ENCODE measurements at places on chromosomes 13 and 19. TPM values are rescaled to one million over a fixed set of nuclear protein-coding genes. Genes with fewer than 3 reads are reported as not detected.

GRCh38 chr19:1038978-1039645 lies 795 bp upstream of the ABCA7 start:
- H3K4me1 ChIP-seq = peaks cover 10% of the 10 kb centered on the region
- peaks cover 52% of the 10 kb centered on the region for H3K36me3 ChIP-seq
- H3K27ac ChIP-seq = peak overlapping the region; percentile 67

DNA sequence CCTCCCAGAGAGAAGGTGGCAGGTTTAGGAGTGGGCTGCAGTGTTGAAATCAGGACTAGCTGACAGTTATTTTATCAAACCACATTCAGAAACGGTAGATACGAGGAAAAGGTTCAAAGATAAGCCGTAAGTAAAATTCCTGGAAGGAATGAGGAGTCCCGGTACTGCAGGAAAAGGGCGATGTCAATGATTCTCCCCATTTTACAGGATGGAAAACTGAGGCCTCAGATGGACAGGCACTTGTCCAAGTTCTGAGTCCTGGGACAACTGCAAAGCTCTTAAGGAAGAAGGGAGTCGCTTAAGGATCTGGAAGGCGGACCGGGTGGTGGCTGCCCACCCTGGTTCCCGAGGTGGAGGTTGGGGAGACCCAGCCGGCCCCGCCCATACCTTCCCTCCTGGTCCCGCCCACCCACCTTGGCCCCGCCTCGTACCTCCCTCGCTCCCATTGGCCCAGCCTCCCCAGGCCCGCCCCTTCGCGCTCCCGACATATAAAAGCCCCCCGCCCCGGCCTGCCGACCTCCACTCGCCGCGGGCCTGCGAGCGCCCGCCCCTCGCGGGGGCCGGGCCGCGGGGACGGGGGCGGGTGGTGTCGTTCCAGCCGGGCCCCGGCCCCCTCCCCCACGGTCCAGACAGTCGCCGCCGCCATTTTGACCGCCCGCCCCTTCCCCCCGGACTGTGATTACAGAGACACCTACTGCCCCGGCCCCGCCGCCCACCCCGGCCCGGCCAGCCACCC lies 603 bp downstream of the RFX1 start:
- H3K36me3 ChIP-seq = peaks cover 19% of the 10 kb centered on the region
- peak overlapping the region; percentile 90 for H3K4me3 ChIP-seq

DNA sequence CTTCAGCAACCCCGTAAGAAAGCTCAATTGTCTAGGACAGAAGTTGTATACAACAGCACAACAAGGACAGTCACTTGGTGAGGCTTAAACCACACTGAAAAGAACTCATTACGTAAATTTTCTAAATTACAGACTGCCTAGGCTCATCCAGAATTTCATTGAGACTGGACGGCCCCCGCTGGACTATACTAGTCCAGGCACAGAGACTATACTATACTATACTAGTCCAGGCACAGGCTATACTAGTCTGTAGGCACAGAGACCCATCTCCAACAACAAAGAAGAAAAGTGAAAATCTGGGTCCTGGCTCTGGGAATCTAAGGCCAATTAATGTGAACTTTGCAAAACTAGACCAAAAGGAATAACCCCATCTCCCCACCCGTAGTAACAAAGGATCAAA lies 700 bp downstream of the ZNF816 start:
- H3K36me3 ChIP-seq = no peaks in the 10 kb centered on the region
- no peaks in the 10 kb centered on the region for H3K4me1 ChIP-seq
- H3K27ac ChIP-seq = peak overlapping the region; percentile 87
- no peak for DNase-seq
- H3K4me3 ChIP-seq = peak overlapping the region; percentile 95
- H3K27me3 ChIP-seq = no peaks in the 10 kb centered on the region

DNA sequence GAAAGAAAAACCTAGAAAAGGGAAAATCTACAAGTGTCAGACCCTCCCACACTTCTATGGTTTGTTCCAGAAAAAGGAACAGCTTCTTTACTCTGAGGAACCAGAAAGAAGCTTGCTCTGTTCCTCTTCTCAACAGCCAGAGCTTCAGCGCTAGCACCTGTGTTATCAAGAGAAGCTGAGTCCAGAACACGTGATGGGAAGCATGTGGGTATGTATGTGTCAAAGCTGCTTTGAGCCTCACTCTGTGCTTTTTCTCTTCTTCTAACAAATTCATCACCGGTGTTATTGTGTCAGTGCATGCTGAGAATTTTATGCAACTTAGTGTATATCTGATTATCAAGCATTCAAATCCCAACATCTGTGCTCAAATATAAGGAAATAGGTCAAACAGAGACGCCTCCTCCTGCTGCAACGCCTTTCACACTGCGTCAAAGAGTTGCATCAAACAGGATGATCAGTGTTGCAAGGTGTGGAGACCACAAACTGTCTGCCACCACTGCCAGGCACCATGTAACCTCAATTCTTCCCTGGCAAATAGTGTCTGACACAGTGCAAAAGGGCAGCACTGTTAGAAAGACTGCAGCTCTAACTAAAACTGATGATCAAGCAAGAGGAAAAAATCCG lies 83.9 kb downstream of the LRRC63 start:
- peaks cover 21% of the 10 kb centered on the region for H3K4me1 ChIP-seq
- H3K27me3 ChIP-seq = no peaks in the 10 kb centered on the region

GRCh38 chr13:66943530-66943929 lies 286.6 kb downstream of the PCDH9 start:
- no peaks in the 10 kb centered on the region for H3K27me3 ChIP-seq
- H3K36me3 ChIP-seq = no peaks in the 10 kb centered on the region
- no peak overlapping the region for H3K4me3 ChIP-seq
- H3K27ac ChIP-seq = no peak overlapping the region
- H3K4me1 ChIP-seq = peaks cover 14% of the 10 kb centered on the region

The ESD gene
- 82.7 TPM for total RNA-seq

The MTIF3 gene
- 35.6 TPM for total RNA-seq

All from MCF 10A (cell line).